ENCODE measurements at places on chromosomes 12 and 14.

DNA sequence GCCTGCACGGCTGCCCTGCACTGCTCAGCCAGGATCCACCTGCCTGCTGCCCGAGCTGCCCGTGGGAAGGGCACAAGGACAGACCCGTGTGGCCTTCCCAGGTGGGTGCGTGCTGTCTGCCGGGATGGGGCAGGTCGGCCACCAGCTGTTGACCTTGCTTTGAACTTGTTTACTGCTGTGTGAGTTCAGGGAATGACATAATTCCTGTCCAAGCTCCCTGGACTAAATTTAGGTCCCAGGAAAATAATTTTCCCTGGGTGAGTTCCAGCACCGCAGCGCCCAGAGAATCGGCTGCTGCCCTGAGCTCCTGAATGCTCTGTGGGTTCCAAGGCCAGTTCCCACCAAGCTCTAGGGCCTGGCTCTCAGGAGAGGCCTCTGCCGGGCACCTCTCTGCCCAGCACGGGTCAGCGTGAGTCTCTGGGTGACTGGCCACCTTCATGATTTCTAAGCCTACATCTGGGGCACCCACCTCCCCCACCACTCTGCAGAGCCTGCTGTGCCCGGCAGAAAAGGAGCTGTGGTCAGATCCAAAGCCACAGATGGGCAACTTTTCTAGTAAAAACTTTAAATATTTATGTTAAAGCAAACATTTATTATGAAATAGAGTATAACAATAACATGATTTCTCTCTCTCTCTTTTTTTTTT is 27.2 kb upstream of the MLXIP start:
- DNase-seq = no peak

- no peak for DNase-seq
These were observed 1.9 kb downstream of the RESF1 start for GRCh38 chr12:31961137-31961536.

- no peak for DNase-seq
These were observed 114.8 kb downstream of the PLXNC1 start for GRCh38 chr12:94263011-94263811.

GRCh38 chr12:57430112-57430930 is 522 bp downstream of the R3HDM2 start:
- DNase-seq = no peak

DNA sequence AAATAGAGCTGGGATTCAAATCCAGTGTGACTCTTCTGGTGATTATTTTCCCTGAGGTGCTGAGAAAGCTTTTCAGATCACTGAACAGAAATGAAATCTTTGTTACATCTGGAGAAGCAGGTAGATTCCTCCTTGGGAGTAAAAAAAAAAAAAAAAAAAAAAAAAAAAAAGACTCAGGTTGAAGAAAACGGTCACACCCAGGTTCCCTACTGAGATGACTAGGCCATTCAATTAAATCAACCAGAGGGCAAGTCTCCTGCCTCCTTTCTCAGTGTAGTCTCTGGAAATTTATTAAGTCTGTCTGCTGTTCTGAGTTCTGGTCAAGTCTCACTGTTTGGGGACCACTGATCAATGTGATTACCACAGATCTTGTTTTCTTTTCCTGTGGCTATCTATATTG is 24.0 kb downstream of the ARG2 start:
- DNase-seq = no peak

- no peak for DNase-seq
These were observed 6.2 kb downstream of the OXA1L start for GRCh38 chr14:22772725-22773124.

DNA sequence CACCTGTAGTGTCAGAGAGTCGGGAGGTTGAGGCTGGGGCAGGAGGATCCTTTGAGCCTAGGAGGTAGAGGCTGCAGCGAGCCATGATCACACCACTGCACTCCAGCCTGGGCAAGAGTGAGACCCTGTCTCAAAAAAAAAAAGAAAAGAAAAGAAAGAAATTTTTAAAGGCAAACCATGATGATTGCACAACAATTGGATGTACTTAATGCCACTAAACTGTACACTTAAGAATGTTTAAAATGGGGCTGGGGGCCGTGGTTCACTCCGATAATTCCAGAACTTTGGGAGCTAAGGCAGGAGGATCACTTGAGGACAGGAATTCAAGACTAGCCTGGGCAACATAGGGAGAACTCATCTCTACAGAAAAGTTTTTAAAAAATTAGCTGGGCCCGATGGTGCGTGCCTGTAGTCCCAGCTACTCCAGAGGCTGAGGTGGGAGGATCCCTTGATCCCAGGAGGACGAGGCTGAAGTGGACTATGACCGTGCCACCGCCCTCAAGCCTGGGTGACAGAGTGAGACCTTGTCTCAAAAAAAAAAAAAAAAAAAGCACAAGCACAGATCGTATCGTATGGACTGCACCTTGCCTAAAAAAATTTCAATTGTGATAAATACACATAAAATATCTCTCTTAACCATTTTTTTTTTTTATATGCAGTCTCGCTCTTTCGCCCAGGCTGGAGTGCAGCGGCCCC is 32.7 kb downstream of the JAG2 start:
- no peak for DNase-seq

- peak; percentile 16 for DNase-seq
These were observed 272.5 kb downstream of the ALG10 start for GRCh38 chr12:34294671-34295365.

GRCh38 chr14:106652494-106652893 is 1126.1 kb downstream of the TMEM121 start:
- no peak for DNase-seq
